ENCODE measurements at places on chromosomes 12 and 14. TPM values are rescaled to one million over a fixed set of nuclear protein-coding genes. Genes with fewer than 3 reads are reported as not detected.

FBLN5 gene
- total RNA-seq = 1,232 TPM

NPFF gene
- total RNA-seq = not detected

MUCL1 gene
- total RNA-seq = not detected

PRB4 gene
- not detected for total RNA-seq

RNASE1 gene
- 0.72 TPM for total RNA-seq

ASB8 gene
- 34.3 TPM for total RNA-seq

LMNTD1 gene
- 0.75 TPM for total RNA-seq

OVCH1 gene
- total RNA-seq = 0.89 TPM

GSG1 gene
- not detected for total RNA-seq

IL26 gene
- 2.5 TPM for total RNA-seq

GRCh38 chr12:105090361-105090760 lies 6.1 kb upstream of the ALDH1L2 start:
- DNase-seq = no peak

DNA sequence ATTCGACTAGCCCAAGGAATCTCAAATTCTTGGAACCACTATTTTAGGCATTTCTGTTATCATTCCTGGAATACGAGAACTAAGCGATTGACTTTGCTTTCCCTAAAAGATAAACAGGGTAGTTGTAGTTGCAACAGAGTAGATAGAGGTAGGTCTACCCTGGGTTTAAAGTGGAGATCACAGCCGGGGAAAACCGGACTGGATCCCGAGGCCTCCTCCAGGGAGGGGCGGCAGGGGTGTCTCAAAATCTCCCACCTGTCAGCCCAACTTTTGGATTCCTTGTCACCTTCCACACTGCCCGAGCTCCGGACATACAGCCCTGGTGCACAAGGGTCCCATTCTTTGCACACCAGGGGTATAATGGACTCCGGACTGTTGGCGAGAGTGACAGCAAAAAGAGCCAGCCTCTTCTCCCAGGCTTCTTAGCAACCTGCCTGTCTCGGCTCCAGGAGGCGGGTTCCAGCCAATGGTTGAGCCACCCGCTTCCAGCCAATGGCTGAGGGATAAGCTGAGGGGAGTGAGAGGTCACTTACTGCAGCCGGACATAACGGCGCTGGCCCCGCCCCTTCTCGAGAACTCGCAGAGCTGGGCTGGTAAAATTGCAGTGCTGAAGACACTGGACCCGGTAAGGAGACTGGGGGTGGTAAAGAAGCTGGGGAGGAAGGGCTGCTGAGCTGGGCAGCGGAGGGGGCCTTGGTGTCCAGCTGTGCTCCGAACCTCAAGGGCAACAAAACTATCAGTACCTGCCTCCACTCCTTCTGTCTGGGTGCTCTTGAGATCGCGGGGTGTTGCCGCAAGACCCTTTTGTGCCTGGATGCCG lies at the start of gene SUOX:
TSS of gene SUOX (plus strand) at position 562 of the 820 bp plus-strand sequence. CDS start 4,946 bp downstream, outside the sequence.
- peak; percentile 99 for DNase-seq

GRCh38 chr12:121794534-121795033 lies 1.1 kb upstream of the RHOF start:
- DNase-seq = no peak

- no peak for DNase-seq
Measured at GRCh38 chr12:108657130-108657745, 23.5 kb upstream of the SELPLG start.

GRCh38 chr12:1791104-1791841 lies 29.1 kb upstream of the LRTM2 start:
- no peak for DNase-seq

GRCh38 chr14:105398726-105399465 lies 558 bp downstream of the TEX22 start:
- no peak for DNase-seq

- no peak for DNase-seq
Measured at GRCh38 chr12:26749781-26750180, 83.2 kb downstream of the ITPR2 start.

DNA sequence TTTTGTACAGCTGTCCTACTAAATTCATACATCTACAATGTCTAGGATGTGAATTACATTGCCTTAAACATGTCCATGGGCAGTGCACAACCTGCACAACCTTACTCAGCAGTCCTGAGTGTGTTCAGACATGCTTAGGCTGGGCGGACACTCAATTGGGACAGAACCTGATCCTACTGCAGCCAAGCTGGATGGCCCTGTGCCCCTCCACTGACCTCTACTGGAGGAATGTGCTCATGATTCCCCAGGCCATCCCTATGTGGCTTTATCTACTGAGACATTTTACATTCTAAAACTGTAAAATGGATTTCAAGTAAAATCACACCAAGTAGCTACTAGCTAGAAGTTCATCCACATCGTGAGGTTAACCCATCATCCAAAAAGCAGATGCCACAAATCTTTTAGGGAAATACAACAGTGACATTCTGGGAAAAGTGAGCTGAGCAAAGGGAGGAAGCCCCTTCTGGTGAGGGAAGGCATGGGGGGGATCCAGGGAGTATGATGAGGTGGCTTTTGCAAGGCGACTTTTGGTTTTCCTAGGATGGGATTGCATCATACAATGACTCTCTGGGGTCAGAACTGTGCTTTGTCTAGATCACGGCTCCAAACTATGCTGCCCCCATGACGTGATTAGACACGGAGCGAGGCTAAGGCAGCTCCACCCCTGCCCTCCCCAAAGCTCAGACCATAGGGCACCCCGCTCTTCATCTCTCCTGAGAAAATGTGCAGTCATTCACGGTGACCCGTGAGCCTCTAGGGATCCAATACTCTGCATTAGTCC lies 911.7 kb upstream of the TMEM132C start:
- DNase-seq = no peak

DNA sequence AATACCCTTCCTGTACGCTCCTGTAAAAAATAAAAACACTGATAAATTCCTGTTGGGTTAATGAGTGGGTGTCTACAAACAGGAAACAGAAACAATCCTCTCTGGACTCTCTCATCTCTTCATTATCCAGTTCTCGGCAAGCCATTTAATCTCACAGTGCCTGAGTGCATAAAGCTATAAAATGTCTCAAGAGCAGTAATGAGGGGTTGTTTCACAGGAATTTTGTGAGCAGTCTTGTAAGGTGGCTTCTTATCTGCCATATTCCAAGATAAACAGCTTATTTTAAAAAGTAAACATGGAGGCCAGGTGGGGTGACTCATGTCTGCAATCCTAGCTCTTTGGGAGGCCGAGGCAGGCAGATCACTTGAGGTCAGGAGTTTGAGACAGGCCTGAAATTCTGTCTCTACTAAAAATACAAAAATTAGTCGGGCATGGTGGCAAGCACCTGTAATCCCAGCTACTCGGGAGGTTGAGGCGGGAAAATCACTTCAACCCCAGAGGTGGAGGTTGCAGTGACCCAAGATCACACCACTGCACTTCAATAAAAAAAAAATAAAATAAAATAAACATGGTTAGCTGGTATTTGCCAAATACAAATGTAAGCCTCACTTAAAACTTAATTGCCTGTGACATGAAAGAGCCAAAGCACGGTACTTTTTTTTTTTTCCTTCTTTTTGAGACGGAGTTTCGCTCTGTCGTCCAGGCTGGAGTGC lies 54.0 kb downstream of the CLIP1 start:
- DNase-seq = no peak

GRCh38 chr14:56581041-56581727 lies 1.6 kb downstream of the TMEM260 start:
- DNase-seq = no peak

- no peak for DNase-seq
Measured at GRCh38 chr14:74655599-74656395, 43.8 kb upstream of the LTBP2 start.

DNA sequence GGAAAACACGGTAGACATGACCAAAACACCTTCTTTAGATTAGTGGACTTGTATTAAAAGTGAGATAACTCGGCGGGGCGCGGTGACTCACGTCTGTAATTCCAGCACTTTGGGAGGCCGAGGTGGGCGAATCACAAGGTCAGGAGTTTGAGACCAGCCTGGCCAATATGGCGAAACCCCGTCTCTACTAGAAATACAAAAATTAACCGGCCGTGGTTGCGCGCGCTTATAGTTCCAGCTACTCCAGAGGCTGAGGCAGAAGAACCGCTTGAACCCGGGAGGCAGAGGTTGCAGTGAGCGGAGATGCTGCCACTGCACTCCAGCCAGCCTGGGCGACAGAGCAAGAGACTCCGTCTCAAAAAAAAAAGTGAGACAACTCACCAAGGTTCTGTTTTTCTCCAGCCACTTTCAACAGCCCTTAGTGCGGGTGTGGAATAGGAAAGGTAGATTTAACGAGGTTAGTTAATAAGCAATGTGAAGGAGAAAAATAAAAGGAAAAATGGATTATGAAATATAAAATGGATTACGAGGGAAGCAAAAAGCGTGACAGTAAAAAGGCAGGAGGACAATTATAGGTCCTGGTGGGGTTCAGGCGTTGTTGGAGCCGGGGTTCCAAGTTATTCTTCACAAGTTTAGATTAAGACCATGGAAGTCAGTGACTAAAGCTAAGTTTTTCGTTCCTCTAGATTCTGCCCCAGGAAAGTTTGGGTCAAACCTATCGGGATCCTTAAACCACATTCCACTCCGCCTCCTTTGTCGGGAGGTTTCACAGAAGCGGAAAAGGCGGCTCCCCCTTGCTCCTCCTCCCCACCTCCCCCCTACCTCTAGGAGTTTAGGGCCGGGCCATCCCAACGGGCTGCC lies 534 bp downstream of the PPP2R3C start:
- DNase-seq = no peak

DNA sequence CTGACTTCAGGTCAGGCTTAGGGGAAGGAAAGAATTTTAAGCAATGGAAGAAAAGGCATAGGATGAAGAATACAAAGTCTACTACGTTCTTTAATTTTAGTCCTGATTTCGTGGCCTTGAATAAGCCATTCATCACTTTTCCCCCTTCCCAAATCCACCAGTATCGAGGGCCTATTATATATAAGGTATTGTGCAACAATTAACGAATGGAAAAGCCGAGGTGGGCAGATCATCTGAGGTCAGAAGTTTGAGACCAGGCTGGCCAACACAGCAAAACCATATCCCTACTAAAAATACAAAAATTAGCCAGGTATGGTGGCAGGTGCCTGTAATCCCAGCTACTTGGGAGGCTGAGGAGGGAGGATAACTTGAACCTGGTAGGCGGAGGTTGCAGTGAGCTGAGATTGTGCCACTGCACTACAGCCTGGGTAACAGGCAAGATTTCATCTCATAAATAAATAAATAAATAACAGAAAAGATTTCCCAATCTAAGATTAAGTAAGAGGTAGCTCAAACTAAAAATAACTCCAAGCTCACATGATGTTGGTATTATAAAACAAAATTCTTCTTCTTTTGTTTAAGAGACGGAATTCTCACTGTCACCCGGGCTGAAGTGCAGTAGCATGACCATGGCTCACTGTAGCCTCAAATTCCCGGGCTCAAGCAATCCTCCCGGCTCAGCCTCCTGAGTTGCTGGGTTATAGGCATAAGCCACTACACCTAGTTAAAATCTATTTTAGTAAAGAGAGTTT lies 58.3 kb upstream of the NR2C1 start:
- DNase-seq = no peak

- DNase-seq = no peak
Measured at GRCh38 chr14:64423987-64424386, 35.8 kb downstream of the MTHFD1 start.

GRCh38 chr12:10612984-10613348 lies 443 bp downstream of the MAGOHB start:
- DNase-seq = no peak

DNA sequence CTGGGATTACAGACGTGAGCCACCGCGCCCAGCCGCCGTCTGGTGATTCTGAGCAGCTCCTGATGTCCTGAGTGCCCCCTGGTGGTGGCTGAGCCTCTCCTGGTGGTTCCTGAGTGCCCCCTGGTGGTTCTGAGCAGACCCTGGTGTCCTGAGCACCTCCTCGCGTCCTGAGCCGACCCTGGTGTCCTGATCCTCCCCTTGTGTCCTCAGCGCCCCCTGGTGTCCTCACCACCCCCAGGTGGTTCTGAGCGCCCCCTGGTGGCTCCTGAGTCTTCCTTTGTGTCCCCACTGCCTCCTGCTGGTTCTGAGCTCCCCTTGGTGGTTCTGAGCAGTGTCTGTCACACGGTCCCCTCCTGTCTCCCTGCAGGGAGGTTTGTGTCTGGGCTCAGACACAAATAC lies 1304.9 kb downstream of the TMEM121 start:
- DNase-seq = no peak

- no peak for DNase-seq
Measured at GRCh38 chr12:130858084-130858483, 13.8 kb upstream of the RAN start.
